Stimulated activated CD4-positive, alpha-beta T cell treated with anti-CD3 and anti-CD28 coated beads, TNF-alpha, amount 100 ng/mL, for 1 hour (primary cell): ENCODE measurements at places on chromosomes 5 and 9.

GRCh38 chr9:20271096-20271495, 351.2 kb downstream of the MLLT3 start:
- no peak for DNase-seq

- DNase-seq = no peak
These were observed 18.9 kb upstream of the IGFBPL1 start for GRCh38 chr9:38443181-38443580.

DNA sequence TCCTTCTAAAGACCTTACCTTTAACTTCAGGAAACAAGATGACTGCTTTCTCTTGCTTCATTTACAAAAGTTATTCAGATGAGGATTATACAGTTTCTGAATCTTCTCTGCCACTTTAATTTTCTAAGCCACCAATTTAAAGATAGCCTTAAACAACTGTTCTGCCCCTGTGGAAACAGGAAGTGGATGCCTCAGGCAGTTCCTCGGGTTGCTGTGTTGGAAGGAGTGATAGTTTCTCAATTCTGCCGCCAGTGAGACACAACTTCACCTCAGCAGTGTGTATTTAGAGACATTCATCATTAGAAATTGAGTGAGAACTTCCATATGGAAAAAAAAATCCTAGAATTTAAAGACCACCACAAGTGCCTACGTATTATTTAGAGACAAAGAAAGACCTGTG, 475.1 kb upstream of the WWC1 start:
- DNase-seq = no peak

GRCh38 chr9:6551136-6551535, 94.4 kb downstream of the GLDC start:
- DNase-seq = no peak

DNA sequence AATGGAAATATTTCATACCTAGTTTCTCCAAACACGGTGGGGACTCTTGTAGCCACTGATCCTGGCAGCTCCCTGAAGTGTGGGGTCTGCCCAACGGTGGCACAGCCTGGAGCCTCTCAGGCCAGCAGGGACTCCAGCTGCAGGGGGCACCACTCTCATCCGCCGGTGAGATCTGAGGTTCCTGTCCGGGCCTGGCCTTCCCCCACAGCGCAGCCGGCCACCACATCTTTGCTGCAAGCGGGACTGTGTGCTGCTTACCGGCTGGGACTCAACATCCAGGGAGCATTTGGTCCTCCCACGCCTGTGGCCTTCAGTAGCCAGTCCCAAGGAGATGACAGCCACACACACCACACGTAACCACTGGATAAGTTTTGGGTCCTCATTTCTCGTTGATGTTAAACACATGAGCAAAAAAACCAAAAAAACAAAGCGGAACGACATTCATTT, 7.7 kb upstream of the NKX2-5 start:
- no peak for DNase-seq

- DNase-seq = no peak
These were observed 651 bp upstream of the AK1 start for GRCh38 chr9:127878001-127878651.

- no peak for DNase-seq
These were observed 4.0 kb downstream of the ANKRD55 start for GRCh38 chr5:56229111-56229510.

- DNase-seq = no peak
These were observed 1.9 kb downstream of the RASEF start for GRCh38 chr9:83061036-83061435.

DNA sequence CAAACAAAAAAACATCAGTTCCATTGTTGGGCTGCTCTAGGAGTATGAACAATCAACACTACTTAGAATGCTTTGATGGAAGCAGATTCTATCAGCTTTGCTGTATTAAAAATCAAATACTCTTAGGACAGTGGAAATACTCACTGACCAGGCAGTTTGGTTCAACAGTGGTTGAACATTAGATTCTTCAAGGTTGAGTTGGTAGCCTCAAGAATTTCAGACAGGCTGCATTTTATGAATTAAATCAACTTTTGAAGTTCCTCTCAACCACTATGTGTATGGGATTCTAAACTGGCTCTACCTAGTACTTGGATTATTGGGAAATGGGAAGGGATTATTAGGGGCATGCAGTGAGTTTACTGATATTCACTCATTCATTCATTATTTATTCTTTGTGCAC, 35.0 kb downstream of the ACTBL2 start:
- DNase-seq = no peak

DNA sequence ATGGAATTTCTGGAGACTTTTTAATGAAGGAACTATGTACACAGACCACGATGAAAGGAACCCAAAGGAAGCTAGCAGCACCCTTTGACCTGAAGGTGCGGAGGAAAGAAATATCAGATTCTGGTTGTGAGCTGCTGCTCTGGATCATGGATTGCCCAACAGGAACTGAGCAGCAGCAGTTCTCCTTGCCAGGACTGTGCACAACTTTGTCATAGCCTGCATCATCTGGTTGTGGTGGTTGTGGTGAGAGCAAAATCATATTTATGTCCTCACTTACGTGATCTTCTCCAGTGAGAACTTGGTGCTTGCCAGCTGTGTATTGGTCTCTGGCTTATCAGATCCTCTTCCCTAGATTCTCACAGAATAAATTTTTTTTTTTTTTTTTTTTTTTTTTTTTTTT, 70.7 kb upstream of the LPAR1 start:
- no peak for DNase-seq

- no peak for DNase-seq
These were observed 32.2 kb upstream of the PSD2 start for GRCh38 chr5:139763280-139763929.

DNA sequence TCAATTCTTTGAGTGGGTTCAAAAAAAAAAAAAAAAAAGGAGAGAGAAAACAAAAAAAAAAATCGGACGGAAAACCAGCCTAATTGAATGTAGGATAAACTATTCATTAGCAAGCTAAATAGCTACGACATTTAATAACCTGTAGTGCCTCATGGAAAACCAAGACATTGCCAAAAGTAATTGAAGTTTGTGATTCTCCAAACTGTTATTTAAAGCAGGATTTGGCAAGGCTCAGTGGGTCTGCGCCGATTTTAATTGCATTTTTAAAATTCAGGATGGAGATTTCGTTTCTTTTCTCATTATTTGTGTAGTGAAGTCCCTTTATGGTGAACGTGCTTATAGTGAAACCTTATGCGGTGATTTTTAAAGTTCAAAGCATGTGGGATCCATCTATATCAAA, 127.2 kb upstream of the NFIB start:
- no peak for DNase-seq

DNA sequence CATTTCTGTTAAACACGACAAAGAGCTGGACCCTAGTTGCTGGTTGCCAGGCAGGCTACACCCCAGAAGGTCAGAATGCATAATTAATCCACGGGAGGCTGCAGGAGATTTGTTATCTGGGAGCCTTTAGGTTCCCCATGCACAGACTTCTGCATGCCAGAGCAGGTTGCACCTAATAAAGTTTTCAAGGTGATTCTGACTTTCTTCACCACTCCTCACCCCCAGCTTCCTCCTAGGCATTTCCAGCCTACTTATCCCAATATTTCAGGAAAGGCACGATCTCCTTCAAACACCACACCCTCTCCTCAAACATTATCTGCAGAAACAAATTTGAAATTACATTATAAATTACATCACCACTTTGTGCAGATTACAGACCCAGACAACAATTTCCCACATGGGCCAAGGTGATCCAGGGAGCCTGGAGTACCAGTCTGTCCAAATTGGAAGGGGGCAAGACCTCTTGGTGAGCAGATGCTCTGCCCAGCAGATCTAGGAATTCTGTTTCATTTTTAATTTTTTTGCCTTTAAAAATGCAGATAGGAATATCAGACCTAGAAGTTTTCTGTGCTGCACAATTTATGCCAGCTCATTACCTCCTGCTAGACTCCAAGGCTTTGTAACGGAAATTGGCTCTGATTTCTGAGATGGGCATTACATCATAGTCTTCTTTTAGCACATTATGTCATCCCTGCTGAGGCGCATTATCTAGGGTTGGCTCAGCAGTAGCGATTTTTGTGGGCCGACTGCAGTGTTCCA, 363.4 kb upstream of the SLC30A5 start:
- no peak for DNase-seq

DNA sequence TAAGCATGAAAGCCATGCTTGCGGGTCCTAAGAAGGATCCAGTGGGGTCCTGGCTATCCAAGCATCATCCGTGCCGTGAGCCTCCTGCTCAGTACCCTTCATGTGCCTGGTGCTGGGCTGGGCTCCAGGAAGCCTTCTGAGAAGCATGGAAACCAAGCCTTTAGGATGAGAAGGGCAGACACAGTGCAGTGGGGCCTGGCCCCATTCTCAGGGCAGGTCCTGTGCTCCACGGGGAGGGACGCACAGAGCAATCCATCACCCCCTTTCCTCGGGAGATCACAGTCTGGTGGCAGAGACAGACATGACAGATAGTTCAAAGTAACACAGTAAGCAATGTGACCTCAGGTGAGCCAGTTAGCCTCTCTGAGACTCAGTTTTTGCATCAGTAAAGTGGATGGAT, 76.9 kb downstream of the RGS3 start:
- DNase-seq = no peak

DNA sequence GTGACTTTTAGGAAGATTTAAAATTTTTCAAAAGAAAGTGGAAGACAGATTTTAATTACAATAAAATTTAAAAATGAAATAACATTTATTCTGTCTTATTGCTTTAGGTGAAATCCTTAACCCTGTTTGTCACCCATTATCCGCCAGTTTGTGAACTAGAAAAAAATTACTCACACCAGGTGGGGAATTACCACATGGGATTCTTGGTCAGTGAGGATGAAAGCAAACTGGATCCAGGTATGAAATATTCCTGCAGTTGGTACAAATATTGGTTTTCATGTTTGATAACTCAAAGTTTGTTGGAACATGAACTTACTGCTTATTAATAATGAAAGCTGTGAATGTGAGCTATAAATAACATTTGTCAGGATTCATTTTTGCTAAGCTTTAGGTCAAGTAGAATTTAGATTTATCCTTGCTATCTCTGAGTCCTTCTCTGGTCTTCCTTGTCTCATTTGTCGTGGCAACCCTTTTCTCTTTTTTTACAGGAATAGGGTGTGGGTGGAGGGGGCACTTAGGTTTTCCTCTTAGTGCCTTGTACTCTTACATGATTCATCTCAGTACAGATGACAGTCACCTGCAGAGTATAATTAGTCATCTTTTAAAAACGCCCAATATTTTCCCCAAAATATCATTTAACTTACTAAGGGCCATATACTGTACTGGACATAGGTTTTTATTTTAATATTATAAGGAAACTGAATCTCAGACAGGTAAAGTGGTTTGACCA, 95.3 kb upstream of the RASGRF2 start:
- DNase-seq = no peak

DNA sequence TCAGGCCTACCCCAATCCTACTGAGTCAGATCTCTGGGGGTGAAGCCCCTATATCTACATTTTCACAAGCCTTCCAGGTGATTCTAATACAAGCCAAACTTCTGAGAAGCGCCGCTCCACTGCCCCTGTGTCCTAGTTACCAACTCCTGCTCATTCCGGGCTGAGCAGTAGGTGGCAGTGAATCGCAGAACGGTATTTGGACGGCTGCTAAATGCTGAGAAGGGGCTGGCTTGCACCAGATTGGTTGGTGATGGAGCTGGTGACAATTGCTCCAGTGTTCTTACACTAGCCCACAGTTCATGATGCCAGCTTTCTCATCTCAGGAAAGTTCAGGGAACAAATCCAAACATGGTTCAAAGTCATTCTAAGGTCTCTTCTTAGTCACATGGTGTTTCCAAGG, 31.1 kb upstream of the FGF1 start:
- no peak for DNase-seq

DNA sequence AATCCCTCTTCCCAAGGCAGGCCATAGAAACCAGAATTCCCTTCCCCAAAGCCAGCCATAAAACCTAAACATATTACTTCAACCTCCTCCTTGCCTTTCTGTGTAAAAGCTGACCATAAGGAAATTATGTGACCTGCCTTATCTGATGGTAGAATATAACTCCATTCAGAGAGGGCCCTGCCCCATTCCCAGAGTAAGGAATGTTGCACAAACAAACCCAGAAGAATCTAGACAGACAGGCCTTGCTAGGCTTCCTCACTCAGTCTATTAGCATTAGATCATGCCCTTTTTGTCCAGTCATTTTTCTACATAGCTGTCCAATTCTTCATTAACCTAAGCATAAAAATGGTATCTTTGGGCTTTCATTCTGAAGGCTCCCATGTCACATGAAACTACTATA, 17.8 kb upstream of the IFNB1 start:
- no peak for DNase-seq

GRCh38 chr5:174490728-174491127, 233.7 kb upstream of the MSX2 start:
- DNase-seq = no peak

DNA sequence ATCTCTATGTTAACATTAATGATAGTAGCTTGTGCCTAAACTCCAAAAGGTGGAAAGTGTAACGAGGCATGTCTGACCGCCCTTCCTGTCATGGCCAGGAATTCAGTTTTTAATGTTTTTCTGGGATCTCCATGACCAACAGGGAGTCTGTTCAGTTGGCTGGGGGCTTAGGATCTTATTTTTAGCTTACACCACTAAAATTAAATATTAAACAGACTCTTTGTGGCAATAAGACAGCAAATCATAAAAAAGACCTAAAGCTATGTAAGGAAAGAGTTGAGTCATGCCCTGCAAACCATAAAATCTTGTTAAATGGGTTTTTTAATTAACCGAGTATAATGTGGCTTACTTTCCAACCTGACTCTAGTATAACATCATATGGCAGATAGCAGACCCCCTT, 247.8 kb downstream of the DIRAS2 start:
- DNase-seq = no peak

- DNase-seq = no peak
These were observed 11.4 kb downstream of the ADGRV1 start for GRCh38 chr5:90570034-90570433.

DNA sequence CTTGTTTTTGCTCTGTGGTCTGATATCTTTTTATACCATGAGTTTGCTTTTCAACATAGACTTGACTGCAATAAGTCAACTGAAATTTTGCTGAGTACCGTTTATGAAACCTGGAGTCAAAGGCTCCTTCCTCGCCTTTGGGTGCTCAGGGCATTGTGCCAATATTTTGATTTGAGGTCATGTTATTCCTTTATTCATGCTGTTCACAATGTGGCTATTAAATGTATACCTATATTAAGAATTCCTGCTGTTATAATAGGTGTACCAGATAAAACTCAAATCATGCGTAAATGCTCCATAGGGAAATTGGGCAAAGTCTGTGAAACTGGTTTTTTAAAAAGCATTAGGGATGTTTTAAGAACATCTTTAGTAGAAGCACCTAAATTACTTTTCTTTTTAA, 334.0 kb upstream of the NUDT12 start:
- DNase-seq = no peak

DNA sequence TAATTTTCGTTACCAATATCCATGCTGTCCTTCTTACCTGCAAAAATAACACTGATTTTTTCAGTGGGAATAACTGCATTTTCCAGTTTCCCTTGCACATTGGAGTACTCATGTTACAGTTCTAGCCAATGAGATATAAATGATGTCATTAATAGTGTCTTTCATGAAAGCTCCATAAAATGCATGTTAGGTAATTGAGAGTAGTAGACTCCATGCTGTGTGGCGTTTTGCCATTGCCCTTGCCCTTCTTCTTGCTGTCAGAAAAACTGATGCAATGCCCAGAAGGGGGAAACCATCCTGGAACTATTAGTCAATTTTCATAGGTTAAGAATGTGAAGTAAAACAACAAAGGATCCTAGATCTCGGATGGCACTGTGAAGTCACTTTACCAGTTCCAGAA, 1765.3 kb downstream of the EFNA5 start:
- DNase-seq = no peak

- no peak for DNase-seq
These were observed 113.0 kb downstream of the AUH start for GRCh38 chr9:91248707-91249106.

GRCh38 chr5:6744841-6745705, 31.8 kb downstream of the TENT4A start:
- no peak for DNase-seq
